ENCODE measurements at places on chromosomes 7 and 10.

DNA sequence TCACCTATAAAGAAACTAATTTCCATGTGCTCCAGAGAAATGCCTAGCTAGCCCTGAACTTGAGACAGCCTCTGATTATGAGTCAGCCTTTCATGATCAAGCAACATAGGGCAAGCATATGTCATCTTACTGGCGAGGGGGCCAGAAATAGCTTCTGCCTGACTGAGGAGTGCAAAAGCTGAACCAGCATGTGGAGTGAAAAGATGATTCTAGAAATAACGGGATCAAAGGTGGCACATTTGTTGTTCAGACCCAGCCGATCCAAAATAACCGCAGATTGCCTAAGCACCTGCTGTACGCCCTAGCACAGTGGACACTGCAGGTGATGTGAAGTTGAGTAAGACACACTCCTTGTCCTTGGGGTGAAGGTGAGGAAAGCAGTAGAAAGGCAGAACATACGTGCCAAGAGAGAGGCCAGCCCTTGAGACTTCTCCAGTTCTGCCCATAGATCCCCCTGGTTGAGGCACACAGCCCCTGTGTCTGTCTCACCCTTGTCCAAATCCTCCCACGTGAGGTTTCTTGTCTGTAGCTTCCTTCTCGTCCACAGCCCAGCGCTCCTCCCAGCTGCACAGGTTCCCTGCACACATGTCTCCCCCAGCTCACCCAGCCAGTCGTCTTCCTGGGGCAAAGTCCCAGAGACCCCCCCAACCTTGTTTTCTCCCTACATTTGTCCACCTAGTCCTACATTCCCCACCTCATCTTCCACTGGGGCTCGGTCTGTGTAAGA is 2.8 kb upstream of the BCL7B start:
- DNase-seq, result no peak

DNA sequence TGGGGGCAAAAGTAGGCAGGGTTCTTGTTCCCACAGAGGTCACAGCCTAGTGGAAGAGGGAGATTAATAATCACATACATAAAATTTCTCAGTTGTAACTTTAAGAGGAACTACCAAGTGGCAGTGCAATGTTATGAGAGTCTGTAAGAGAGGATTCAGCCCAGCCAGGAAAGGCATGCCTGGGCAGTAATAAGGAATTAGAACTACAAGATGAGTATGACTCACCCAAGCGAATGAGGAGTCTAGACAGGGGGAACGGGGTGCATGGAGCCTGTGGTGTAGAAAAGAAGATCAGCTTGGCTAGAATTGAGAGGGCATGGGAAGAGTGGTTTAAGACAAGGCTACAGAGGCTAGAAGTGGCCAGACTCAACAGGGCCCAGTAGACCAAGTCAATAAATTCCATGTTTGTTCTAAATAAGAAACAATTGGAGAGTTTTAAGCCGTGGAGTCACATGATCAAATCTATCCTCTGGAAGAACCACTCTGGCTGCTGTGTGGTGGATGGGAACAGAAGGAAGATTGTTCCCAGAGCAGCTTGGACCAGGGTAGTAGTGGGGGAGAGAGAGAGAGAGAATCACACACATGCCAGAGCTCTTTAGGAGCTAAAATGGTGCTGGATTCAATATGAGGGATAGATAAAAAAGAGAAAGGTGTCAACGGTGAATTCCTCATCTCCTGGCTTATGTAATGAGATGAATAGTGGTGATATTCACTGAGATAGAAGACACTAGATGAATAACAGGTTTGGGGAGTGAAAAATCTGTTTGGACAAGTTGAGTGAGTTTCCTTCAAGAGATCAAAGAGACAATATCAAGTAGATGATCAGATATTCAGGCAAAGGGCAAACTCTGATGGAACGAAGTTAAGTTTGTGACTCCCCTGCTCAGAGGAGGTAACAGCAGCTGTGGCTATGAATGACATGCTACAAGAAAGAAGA is 265.1 kb downstream of the FGFR2 start:
- DNase-seq, result no peak

GRCh38 chr10:77648472-77648871 is 10.9 kb upstream of the KCNMA1 start:
- no peak for DNase-seq

DNA sequence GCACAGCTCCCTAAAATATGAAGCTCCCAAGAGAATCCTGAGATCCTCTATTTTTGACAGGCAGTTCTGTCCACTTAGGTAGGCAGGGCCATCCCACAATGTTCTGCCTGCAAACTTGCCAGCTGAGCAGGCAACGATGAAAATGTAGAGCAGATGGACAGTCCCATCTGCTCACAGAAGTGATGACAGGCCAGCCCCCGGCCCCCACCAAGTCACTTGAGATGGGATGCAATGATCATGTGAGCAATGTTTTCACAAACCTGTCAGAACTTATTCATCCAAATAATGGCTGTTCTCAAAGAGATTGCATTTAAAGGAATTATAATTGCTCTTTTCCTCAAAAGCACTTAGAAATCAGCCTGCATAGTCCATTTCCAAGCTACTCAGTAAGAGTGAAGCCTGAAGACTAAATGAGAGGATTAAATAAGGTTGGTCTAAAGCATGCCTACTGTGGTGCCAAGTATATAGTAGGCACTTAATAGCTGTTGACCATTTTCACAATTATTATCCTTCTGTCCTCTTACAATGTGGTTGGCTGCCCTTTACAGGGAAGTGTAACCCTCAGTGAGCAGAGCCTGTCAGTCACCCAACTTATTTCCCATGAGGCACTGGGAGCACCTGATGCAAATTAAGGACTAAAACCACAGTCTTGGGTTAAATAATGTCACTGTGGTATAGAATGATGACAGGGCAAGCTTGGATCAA is 301.2 kb downstream of the FGFR2 start:
- DNase-seq, result no peak

DNA sequence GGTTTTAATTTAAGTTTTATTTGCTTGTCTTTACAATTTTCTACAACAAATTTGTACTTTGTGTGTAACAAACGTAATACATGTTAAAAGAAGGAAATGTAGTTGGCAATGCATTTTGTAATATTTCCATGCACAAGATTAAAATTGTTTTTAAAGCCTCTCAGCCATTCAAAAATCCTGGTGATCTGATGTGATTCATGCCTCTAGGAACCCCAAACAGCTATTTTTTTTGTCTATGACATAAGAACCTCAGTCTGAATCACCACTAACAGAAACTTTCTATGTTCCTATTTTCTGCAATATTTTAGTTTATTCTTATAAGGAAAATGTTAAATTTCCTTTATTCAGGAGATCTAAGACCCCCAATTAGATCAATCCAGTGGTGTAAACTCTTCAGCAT is 183.1 kb upstream of the YAE1 start:
- DNase-seq, result no peak

DNA sequence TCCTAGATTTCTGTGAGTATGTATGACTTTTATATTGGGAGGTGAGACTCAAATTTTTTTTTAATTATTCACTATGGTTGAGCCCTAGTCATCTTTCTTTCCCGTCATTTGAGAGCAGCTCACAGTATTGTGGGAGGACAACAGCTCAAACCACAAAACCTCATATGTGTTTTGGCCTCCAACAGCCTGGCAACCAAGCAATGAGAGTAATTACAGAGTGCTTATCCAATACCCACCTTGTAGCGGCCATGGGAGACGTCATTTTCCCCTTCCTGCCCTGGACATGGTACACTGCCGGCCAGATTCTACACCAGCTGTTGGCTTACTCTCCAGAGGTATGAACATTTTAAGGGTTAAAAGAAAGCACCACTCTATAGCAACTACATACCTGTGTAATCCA is 49.1 kb downstream of the DOCK4 start:
- DNase-seq, result no peak

DNA sequence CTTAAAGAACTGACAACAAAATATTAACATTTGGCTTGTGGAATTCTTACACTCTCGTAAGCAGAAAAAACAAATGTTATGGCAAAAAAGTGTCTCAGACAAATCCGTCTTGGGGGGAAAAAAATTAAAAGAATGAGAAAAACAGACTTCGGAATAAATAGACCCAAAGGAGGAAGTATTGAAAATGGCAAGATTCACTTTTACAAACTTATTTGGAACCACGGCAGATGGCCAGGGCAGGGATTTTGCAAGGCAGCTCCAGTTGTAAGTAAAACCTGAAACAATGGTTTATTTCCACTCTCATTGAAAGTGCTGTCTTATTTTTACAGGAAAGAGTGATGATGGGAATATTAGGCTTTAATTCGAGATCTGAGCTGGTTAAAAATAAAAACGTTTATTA is 1.5 kb upstream of the ZNF438 start:
- no peak for DNase-seq

DNA sequence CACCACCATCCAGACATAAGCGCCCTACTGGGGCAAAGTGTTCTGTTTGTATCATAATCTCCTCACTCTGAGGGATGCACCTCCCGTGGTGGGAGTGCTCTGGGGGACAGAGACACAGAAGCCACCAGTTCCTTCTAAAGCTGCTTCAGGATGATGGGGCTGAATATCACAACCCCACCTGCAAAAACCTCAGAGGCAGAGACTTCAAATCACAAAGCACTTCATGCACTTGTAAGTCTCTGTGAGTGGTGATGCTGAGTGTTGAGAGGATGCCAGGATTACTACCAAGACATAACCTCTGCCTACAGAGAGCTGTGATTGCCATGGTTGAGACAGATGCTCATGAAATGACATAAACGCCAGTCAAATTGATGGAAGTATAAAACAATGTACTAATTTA is 255.5 kb downstream of the CALN1 start:
- DNase-seq, result no peak

DNA sequence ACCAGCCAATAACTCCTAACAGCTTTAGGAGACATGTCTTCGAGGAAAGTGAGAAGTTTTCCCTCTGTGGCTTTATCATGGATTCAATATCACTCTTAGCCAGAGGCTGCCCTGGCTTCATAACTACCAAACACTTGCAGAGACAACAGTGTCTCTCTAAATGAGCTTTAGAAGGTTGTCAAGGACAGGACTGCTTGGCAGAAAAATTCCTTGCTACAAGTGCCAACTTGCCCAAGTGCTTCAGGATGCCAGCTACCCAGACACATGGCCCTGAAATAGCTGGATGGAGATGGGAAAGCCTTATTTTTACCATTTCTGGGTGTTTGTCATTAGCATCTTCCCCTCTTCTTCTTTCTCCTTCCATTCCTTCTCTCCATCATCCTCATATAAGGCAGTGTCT is 137.1 kb upstream of the MDFIC start:
- DNase-seq, result no peak

DNA sequence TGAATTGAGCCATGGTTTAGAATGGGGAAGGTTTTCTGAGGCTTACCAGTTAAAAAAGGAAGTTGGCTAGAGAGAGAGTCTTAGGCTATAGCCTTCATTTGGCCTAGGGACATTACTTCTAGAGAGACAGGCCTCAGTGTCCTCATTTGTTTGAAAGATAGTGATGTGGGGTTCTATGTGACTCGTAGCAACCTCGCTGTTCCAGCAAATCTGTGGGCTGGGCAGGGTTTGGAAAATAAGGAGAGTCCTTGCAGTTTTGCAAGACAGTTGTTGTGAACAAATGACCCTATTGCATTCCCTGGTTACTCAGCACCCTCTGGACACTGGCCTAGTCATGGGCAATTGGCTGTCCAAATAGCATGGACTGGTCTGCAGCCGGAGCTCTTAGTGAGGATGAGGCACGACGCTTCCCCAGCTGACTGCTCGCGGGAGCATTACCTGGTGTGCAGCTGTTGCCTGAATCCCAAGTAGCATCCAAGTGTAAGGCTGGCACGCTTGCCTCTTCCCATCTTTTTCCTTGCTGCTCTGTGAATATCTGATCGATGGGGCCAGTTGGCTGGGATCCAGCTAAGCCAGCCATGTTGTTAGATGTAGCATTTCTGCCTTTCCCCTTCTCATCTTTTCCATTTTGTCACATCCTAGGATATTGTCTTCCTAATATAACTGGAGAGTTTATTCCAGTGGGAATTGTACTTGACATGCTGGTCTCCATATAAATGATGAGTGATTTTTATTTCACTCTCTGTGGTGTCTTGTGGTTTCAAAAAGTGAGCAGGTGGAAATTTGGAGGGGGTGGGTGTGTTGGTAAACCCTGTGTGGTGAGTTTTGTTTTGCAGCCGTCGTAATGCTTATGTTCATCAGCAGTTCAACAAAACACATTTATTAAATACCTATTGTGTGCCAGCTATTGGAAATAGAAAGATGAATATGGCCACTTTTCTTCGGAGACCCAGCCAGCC is 99.8 kb downstream of the SND1 start:
- DNase-seq, result peak; percentile 8

GRCh38 chr10:97383159-97383558 is 18.0 kb downstream of the RRP12 start:
- no peak for DNase-seq

- no peak for DNase-seq
These were observed 24.2 kb downstream of the CCM2 start for GRCh38 chr7:45024126-45024744.

DNA sequence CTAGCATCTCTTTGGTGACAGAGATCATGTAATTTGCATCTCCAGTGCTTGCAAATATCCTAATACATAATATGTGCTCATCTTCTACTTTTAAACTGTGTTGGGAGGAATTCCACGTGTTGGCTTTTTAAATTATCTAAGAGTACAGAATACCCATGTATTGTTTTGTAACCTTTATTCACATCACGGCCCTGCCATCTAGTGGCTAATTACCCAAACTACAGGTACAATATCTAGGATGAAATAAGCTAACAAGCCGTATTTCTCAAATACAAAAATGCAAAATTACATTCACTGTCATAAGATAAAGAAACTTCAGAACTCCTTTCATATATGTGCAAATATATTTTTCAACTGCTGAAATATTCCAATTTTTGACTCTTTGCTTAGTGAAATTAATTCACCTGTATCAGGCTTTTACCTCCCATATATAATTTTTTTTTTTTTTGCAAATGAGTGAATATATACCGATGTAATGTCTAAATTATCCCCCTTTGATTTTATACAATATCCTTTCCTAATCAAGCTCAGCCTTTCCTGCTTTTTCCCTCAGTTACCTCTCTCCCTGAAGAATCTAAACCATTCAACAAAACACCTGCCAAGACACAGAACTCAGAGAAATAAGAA is 30.3 kb upstream of the LSM8 start:
- no peak for DNase-seq

DNA sequence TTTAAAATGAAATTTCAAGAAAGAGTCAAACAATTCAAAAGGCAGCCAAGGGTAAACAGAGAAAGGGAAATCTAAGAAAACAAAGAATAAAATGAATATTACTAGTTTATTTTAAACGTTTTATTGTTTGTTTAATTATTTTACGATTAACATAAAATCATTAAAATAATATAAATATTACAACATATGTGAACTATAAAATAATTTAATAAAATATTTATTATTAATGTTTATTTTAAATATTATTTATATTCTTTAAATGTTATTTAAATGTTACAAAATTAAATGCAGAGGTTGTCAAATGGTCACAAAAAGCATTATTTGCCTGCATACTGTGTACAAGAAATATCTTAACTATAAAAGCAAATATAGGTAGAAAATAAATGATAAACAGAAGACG is 786.7 kb upstream of the GHITM start:
- DNase-seq, result no peak

- no peak for DNase-seq
These were observed 141.7 kb upstream of the COL1A2 start for GRCh38 chr7:94252971-94253370.
